Activated T-helper 9 cell treated with anti-CD3 and anti-CD28 coated beads, Interleukin-2, amount 50 U/mL, for 16 hours (primary cell): ENCODE measurements at places on chromosomes 7 and 10.

GRCh38 chr10:95445223-95445836 lies 115.8 kb downstream of the SORBS1 start:
- DNase-seq, result no peak

- DNase-seq, result no peak
Measured at GRCh38 chr10:124342821-124343170, 75.9 kb downstream of the OAT start.

DNA sequence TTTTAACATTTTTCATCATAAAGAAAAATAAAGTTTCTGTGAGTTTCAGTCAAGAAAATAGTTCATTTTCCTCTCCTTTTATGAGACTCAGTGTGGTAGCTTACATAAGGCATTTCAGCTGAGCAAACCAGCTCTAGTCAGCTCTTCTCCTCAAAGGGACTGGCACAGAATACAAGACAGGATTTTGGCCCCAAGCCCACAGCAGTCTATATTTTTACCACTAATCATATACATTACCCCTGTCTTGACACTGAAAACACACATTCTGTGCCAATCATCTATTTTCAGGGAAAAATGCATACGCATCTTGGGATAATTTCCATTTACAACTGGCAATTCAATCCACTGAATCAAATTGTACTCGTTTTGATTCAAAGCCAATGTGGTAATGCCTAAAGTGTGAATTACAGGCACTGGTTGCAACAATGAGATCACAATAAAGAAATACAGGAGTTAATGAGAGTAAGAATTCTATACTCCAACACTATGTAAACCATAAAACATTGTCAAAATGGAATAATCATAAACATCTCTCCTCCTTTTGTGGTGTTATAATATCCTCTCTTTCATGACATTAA lies 186.4 kb downstream of the CACNA2D1 start:
- DNase-seq, result no peak

DNA sequence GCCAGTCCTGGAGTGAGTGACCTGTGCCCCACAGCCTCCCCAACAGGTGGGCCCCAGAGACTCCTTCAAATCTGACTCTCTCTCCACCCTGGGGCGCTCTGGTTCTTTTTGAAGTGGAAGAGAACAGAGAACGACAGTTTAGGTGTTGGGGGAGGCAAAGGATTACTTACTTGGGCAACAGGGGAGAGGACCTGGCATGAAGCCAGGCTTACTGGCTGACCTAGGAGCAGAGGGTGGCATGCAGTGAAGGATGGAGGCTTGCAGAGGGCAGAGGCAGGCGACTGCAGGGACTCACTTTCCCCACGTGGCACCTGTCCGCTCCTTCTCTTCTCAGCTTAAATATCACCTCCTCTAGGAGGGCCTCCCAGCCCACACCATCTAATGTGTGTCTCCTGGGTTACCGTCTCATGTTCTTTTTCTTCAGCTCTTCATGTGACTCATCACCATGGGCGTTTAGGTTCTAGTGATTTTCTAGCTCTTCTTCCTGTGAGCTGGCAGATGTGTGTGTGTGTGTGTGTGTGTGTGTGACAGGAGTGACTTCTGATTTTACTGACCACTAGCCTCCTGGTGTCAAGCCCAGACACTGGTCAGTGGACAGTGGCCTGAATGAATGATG lies 15.5 kb downstream of the LZTS2 start:
- DNase-seq, result no peak

GRCh38 chr7:114785496-114785895 lies 136.4 kb upstream of the MDFIC start:
- DNase-seq, result no peak

GRCh38 chr10:88647061-88647615 lies 17.1 kb upstream of the LIPF start:
- no peak for DNase-seq

- no peak for DNase-seq
Measured at GRCh38 chr10:103983367-103983911, 16.5 kb downstream of the SLK start.

DNA sequence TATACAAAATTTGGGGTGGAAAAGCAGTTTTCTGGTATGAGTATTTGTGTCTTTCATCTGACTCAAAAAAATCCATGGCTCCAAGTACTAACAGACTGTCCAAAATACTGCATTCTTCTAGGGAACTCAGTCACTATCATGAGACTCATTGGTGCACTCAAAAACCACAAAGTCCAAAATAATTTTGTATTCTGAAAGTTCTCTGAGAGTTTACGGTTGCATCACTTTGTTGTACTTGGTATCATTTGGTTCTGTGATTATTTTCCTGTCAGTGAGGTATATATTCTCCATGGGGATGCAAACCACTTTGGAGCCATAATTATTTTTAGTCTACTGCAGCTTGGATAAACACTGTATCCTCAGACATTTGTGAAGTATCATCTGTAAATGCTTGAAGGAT lies 28.0 kb upstream of the CABCOCO1 start:
- DNase-seq, result no peak

DNA sequence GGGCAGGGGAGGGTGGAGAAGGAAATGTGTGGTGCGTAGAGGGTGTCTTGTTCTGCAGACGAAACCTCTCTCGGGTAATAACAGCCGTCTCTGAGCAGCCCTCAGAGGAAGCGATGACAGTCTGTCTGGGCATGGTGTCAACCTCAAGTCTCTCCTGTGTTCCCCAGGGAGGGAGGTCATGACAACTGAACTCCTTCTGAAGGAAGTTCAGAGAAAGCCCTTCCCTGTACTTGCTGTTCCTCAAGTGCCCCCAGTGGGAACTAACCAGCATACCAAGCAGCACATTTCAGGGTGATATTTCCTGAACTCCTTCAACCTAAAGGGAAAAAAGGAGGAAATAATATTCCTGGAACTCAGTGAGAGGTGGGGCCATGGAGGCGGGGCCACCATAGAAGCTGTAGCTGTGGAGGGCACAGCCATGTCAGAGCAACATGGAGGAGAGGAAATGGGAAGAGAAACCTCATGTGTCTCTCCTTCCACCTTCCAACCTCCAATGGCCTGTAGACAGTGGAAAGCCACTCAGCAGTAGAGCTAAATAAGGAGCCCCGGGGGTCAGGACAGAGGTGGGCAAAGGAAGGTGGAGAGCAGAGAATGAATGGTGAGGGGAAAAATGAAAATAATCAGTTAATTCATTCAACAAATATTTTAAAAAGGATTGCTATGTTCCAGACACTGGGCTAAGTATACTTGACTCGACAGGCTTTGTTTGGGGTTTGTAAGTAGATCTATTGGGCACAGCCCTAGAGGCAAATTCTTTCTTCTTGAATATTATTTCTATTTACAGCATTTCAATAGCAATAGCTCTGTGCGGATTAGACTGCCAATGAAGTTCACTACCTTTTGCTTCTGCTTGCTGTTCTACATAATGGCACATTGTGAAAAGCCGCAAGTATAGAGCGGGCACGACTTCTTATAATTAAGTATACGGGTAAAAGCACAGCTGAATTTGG lies 61.0 kb upstream of the AOAH start:
- DNase-seq, result peak; percentile 27

GRCh38 chr7:52775876-52776275 lies 259.6 kb upstream of the POM121L12 start:
- no peak for DNase-seq

DNA sequence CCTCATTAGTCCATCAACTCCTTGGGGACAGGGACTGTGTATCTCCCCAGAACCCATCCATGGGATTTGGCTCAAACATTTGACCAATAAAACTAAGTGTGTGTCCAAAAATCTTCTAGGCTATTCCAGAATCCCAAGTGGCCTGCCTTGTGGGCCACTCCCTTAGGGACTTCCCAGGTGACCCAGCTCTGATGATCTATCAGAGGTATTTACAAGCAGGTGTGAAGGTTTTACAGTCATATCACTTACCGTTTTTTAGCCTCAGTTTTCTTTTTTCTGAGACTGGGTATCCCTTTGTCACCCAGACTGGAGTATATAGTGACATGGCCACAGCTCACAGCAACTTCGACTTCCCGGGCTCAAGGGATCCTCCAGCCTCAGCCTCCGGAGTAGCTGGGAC lies 64.4 kb downstream of the PIP4K2A start:
- no peak for DNase-seq

- DNase-seq, result no peak
Measured at GRCh38 chr10:3584926-3585784, 199.9 kb downstream of the KLF6 start.

- no peak for DNase-seq
Measured at GRCh38 chr10:35046074-35046473, 44.1 kb downstream of the CUL2 start.

DNA sequence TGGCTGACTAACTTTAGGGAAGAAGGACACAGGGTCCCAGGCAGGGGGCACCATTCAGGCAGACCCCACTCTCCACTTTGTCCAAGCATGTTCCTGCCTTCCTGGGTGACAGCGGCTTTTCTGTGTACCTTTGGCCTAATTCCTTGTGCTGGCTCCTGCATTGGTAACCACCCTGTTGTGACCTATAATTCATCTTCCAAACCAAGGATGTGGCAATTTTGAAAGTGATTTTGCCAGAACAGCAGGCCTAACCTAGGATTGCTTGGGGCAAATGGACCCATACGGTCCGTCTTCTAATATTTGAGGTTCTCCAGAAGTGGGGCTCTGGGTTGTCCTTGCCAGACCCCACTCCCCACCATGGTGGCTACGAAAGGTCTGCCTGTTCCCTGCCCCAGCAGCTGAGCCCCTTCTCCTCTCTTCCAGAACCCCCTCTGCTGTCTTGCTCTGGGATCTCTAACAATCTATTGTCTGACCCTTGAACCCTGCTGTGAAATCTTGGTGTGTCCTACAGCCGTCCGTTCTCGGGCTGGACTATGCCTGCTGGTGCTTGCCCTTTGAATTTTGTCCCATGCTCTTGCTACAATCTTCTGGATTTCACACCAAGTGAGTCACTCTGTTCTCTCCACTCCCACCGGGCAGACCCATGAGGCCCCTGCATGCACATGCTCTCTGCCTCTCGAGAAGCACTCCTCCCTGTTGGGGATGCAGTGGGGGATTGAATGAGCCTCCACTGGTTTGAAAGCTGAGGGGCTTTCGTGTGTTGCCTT lies 316.0 kb downstream of the CXCL12 start:
- DNase-seq, result no peak

DNA sequence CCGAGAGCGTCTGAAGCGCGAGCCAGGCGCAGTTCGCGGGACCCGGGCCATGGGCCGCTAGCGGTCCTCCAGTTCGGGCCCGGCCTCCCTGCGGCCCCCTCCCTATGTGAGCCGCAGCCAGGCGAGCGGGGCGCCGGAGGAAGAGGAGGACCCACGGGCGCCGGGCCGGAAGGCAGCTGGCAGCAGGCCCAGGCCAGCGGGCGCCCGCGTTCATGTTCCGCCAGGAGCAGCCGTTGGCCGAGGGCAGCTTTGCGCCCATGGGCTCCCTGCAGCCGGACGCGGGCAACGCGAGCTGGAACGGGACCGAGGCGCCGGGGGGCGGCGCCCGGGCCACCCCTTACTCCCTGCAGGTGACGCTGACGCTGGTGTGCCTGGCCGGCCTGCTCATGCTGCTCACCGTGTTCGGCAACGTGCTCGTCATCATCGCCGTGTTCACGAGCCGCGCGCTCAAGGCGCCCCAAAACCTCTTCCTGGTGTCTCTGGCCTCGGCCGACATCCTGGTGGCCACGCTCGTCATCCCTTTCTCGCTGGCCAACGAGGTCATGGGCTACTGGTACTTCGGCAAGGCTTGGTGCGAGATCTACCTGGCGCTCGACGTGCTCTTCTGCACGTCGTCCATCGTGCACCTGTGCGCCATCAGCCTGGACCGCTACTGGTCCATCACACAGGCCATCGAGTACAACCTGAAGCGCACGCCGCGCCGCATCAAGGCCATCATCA lies 1.1 kb downstream of the ADRA2A start:
- DNase-seq, result no peak

- no peak for DNase-seq
Measured at GRCh38 chr10:132463333-132464255, 66.6 kb downstream of the PWWP2B start.

DNA sequence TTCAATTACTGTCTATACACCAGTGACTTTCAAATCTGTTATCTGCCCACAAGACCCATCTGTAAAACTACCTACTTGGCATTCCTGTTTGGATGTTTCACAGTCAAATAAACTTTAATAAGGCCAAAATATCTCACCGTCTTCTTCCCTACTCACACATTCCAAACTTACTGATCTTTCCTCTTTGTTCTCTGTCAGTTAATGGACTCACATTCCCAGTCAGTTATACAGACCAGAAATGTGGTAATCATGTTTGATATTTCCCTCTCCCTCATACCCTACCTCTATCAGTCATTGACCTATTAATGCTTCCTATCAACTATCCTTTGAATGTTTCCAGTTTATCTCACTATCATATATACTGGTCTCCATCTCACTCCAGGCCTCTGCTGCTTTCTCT lies 28.5 kb upstream of the HDAC9 start:
- DNase-seq, result no peak

- no peak for DNase-seq
Measured at GRCh38 chr7:45586542-45587520, 12.7 kb downstream of the ADCY1 start.

DNA sequence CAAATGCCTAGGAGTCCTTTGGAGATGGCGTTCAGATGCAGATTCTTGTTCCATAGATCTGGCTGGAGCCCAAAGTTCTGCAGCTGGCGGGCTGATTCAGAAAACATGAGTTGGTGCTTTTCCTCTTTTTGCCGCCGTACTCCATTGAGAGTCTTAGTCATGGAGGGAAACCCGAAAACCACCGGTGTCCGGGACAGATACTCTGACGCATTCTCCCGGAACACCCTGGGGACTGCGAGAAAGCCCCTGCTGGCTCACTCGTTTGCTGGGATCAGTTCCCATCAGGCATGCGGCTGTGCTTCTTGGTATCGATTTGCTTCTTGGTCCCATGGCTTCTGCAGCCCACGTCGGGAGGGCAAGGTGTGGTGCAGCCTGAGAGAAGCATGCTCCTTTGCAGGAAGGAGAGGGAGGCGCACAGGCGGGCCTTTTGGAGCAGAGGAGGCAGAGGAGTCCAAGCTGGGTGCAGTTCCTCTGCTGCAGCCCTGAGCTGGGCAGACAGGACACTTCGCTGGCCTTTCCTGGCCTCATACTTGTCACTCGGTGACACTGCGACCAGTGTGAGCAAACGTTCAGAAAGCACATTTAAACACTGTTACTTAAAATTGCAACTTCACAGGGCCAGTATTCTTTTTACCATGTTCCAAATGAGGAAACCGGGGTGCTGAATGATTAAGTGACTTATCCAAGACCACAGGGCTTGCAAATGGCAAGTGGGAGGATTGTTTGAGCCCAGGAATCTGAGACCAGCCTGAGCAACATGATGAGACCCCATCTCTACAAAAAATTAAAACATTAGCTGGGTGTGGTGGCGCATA lies 30.6 kb upstream of the PFKFB3 start:
- DNase-seq, result no peak

DNA sequence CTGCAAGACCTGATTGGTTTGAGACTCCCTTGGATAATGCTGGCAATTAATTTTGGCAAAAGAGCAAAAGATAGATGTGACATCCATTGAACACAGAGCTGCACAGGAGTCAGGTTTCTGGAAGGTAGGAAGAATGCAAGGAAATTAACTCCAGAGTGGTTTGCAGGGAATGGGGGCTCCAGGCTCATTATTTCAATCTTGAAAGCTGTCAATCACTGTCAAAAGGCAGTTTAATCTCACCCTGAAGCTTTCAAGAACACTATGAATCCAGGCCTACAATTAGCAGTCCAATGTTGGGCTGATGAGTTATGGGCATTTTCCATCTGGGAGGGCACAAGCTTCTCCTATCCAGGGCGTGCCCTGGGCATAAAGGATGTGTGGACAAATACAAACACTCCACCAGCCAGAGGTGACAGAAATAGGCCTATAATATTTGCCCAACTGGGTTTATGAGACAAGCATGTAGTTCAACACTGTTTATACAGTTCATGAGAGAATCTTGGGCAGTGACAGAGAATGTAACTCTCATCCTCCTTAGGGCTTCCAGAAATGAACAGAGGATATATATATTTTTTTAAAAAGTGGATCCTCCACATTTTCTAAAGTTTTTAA lies 80.5 kb downstream of the KCNMA1 start:
- DNase-seq, result no peak
